NCI-H82 (cell line): ENCODE measurements at places on chromosomes 7 and 10.

DNA sequence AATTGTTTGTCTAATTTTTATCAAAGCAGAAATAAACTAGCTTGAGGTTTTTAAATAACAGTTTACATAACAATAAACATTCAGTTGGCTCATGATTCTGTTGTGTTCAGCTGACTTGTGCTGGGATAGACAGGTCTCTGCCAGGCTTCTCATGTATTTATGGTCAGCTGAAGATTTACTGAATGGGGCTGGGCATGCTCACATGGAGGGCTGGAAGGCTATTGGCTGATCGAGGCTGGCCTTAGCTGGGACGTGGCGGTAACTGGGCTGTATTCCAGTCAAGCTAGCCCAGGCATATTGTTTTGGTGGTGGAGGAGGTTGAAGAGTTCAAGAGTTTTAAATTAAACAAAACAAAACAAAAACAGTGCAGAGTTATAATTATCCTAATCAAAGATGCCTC lies 251.0 kb upstream of the MTPN start:
- DNase-seq: no peak

DNA sequence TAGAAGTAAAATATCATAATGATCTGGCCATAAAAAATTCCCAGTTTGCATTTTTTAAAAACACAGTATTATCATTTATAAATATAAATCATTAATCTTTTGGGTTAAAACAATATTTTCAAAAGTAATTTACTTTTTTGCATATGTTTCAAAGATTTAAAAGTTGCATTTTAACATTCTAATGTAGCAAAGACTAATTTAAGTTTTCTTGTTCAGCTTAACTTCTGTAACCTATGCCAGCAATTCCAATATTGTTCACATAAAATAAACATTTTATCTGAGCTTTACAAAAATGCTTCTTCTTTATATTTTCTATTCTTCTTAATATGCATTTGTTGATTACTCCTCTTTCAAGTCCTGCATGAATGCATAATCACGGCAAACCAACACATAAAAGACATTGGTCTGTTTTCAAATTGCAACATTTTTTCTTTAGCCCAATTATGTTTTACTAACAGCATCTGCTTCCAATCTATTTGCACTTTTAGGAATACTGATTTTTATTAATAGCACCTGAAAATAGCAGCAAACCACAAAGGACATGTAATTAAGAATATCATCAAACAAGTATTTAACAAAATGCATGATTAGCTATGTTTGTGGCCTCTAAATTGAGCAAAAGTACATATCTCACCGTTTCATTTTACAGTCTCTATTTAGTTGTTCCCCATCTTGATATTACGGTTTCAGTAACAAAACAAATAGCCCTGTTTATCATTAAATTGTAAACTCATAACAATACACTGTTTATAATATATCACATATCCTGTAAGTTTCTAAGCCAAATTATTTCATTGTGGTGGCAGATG lies 286.9 kb upstream of the NFE2L3 start:
- no peak for DNase-seq

GRCh38 chr10:19865676-19866075 lies 49.4 kb downstream of the PLXDC2 start:
- DNase-seq: no peak

- no peak for DNase-seq
These were observed 51.6 kb upstream of the SRRM3 start for GRCh38 chr7:76149847-76150691.

- no peak for DNase-seq
These were observed 32.0 kb downstream of the NPVF start for GRCh38 chr7:25196132-25196896.

GRCh38 chr10:16945593-16945992 lies 128.4 kb upstream of the RSU1 start:
- no peak for DNase-seq

GRCh38 chr10:80356989-80357850 lies 639 bp downstream of the DYDC2 start:
- peak; percentile 34 for DNase-seq

DNA sequence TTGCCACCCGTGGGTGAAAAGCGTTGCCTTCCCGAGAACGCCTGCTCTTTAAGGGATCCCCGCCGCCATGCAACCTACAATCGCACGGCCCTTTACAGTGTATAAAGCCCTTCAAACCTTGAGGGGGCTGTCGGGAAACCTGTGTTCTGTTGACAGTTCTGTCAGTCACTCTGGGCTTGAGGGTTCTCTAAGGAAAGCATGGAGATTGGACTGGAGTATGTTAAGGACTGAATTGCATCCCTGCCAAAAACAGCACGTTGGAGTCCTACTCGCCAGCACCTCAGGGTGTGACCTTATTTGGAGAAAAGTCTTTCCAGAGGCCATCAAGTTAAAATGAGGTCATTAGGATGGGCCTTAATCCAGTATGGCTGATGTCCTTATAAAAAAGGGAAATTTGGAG lies 70.6 kb downstream of the PFKFB3 start:
- no peak for DNase-seq
